Activated CD8-positive, alpha-beta T cell treated with anti-CD3 and anti-CD28 coated beads for 36 hours (primary cell): ENCODE measurements at places on chromosomes 5 and 9. TPM values are rescaled to one million over a fixed set of nuclear protein-coding genes. Genes with fewer than 3 reads are reported as not detected.

MLANA gene
- total RNA-seq = not detected

GFI1B gene
- total RNA-seq = not detected

ANXA2R gene
- 8.0 TPM for total RNA-seq

RANBP3L gene
- not detected for total RNA-seq

CCDC171 gene
- 2.3 TPM for total RNA-seq

FBLL1 gene
- total RNA-seq = 0.20 TPM

CNTNAP3 gene
- total RNA-seq = not detected

ANKRD18A gene
- 2.3 TPM for total RNA-seq

KIAA0825 gene
- 0.32 TPM for total RNA-seq

GAPT gene
- not detected for total RNA-seq

CCL27 gene
- 0.43 TPM for total RNA-seq

PFN3 gene
- total RNA-seq = not detected

CNOT8 gene
- total RNA-seq = 84.4 TPM

IL4 gene
- 0.72 TPM for total RNA-seq

BAAT gene
- not detected for total RNA-seq

RASGRF2 gene
- total RNA-seq = 14.9 TPM

TEK gene
- total RNA-seq = not detected

ADAM19 gene
- 12.3 TPM for total RNA-seq

SOX30 gene
- 0.16 TPM for total RNA-seq

SV2C gene
- not detected for total RNA-seq

C5orf58 gene
- total RNA-seq = not detected

SLC4A9 gene
- 0.36 TPM for total RNA-seq

JAK2 gene
- 29.0 TPM for total RNA-seq

KLF4 gene
- 1.7 TPM for total RNA-seq

FGF10 gene
- not detected for total RNA-seq

SMC5 gene
- total RNA-seq = 32.0 TPM

SNX2 gene
- 48.3 TPM for total RNA-seq

ZNF189 gene
- total RNA-seq = 6.7 TPM

PDE8B gene
- 0.47 TPM for total RNA-seq
